ENCODE measurements at places on chromosomes 12 and 14. TPM values are rescaled to one million over a fixed set of nuclear protein-coding genes. Genes with fewer than 3 reads are reported as not detected.

OSGEP gene
- total RNA-seq = 42.0 TPM

KRT81 gene
- total RNA-seq = 0.77 TPM

CABP1 gene
- total RNA-seq = 0.79 TPM

MDGA2 gene
- total RNA-seq = not detected

FAR2 gene
- 67.4 TPM for total RNA-seq

CISTR gene
- total RNA-seq = not detected
